Mesendoderm (in vitro differentiated cells): ENCODE measurements at places on chromosomes 3 and 15.

GRCh38 chr3:78101384-78101783 is 1061.5 kb downstream of the ROBO2 start:
- DNase-seq: no peak

GRCh38 chr3:17554078-17554477 is 188.4 kb downstream of the TBC1D5 start:
- no peak for DNase-seq

DNA sequence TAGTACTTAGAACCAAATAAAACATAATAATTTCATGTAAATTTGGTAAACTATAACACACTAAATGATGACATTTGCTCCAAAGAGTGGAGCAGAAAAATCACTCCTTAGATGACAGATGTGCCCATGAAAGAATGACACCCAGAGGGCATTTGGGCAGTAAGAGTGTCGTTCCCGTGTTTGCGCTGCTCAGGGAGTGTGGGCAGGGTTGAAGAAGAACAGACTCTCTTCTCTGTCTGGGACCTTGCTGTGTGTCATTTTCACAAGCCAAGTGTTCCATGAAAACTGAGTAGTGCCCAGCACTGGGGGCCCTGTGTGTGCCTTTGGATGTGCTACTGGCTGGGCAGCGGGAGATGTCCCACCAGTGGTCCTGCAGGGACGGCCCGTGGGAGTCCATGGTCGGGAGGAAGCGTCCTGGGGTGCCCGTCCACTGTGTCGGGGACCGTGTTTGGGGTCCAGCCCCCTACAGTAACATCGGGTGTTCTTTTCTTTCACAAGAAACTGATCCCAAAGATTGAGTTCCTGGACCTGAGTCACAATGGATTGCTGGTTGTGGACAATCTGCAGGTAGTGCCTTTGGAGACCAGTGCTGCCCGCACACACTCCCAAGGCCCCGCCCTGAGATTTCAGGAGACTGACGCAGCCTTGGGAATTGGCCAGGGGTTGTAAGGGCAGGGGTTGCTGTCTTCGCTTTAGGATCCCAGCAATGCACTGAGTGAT is 17.9 kb upstream of the STAB1 start:
- no peak for DNase-seq

DNA sequence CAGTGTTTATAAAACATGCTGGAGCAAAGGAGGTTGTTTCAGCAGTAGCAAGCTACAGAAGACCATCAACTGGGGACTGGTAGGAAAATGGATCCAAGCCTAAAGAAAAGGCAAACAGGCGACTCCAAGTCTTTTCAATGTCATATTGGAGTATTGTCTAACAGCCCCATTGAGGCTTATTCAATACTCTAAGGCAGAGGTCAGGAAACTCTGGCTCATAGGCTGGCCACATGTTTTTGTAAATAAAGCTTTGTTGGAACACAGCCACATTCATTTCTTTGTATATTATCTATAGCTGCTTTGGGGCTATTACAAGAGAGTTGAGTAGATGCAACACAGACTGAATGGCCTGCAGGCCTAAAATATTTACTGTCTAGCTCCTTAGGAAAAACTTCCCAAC is 77.5 kb downstream of the RPL22L1 start:
- DNase-seq: no peak

DNA sequence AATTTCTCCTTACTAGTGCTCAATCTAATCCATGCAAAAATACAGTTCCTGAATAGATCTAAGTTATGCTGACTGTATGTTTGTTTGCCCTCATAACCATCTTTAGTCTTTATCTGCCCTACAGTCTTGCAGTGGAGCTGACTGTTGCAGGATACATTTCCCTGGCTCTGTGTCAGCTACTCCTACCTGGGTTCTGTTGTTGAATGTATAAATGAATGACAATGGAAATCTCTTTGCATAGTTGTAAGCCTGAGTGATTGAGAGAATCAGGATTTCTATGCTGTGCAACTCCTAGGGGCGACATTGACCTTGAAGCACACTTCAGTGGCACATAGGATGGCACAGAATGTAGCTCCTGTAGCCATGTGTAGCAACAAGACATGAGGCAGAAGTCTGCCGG is 16.0 kb upstream of the ZBBX start:
- no peak for DNase-seq

- DNase-seq: no peak
Observed at GRCh38 chr3:66748175-66748876, 247.5 kb upstream of the LRIG1 start.

GRCh38 chr15:63678393-63678792 is 81.2 kb downstream of the FBXL22 start:
- no peak for DNase-seq

DNA sequence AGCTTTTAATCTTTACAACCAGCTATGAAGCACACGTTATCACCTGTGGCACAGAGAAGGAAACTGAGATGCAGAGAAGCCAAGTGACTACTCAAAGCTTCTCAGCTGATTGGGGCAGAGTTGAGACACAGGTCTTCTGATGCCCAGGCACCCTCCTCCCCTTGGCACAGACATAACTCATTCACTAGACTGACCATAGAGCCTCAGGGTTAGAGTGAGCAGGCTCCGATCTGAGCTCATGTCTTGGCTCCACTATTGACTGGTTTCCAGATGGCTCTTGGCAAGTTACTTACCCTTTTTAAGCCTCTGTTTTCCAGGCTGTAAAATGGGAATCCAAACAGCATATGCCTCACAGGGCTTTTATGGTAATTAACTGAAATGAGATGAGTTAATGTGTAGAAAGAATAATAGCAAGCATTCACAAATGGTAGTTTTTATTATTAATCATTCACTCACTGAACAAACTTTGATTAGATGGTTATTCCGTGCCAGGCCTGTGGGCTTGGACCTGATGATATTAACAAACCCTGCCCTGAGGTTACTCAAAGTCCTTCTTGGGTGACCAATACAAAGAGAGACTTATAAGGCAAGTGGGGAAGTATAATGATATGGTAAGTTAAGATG is 184.3 kb downstream of the ANXA2 start:
- DNase-seq: no peak

GRCh38 chr3:67094167-67094566 is 96.1 kb downstream of the KBTBD8 start:
- DNase-seq: no peak

- no peak for DNase-seq
Observed at GRCh38 chr3:114394551-114394950, 100.7 kb downstream of the TIGIT start.

GRCh38 chr3:53140847-53141845 is 10.9 kb upstream of the RFT1 start:
- DNase-seq: peak; percentile 32

- DNase-seq: no peak
Observed at GRCh38 chr15:38696109-38696727, 131.6 kb upstream of the RASGRP1 start.

DNA sequence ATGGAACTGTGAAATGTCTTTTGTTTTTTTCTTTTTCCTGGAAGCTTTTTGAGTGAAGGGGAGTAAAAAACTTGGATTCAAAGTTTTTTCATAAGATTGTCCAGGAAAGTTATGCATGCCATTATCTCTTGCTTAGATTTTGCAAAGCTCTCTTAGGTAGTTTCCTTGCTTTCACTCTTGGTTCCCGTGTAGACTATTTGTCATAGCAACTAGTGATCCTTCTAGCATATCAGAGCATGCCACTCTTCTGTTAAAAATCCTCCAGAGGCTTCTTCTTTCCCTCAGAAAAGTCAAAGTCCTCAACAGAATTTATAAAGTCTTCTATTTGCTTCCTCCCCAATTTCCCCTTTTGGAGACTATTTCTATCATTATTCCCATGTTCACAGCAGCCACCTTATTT is 21.1 kb downstream of the GTF2E1 start:
- no peak for DNase-seq

GRCh38 chr3:105504440-105504951 is 137.8 kb downstream of the ALCAM start:
- no peak for DNase-seq

DNA sequence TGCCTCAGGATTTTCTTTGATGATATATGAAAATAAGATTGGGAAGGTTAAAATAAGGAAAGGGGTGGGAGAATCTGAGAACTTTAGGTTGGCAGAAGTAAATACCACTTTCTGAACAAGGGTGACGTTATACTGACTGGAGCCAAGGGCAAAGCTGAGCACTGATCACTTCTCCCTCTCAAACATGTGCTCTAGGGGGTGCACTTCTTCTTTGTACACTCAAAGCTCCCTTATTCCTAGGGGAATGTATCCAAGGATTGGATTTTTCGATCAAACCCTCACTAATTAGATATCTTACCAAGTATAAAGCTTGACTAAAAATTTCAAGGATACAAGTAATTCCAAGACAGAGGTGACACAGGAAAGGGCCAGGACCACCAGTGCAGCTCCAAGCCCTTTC is 243.9 kb upstream of the UMPS start:
- peak; percentile 23 for DNase-seq

GRCh38 chr3:185986198-185986777 is 48.5 kb upstream of the TRA2B start:
- DNase-seq: no peak

GRCh38 chr15:85718981-85719380 is 75.7 kb downstream of the KLHL25 start:
- no peak for DNase-seq

- no peak for DNase-seq
Observed at GRCh38 chr15:67920524-67921240, 80.8 kb upstream of the RNU6-1 start.

DNA sequence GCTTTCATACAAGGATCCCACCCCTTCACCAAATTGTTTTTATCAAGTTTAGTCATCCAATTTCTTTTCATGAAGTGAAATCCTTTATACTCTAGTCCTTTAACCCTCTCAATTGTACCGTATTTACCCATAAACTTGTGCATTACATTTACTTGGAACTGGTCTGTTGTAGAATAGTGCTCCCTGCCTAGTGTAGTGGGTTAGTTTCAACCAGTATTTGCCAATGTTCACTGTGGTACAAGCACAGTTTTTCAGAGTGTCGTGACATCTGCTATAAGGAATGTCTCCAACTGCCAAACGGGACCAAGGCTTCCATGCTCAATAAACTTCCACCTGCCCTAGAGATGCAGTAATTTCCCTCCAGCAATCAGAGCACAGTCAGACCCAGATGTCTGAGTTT is 211.9 kb downstream of the KCNAB1 start:
- DNase-seq: no peak

GRCh38 chr3:135760581-135760980 is 204.9 kb upstream of the PPP2R3A start:
- no peak for DNase-seq

GRCh38 chr3:55854494-55854893 is 367.4 kb upstream of the WNT5A start:
- DNase-seq: peak; percentile 18

GRCh38 chr3:161409069-161409468 is 37.8 kb upstream of the SPTSSB start:
- DNase-seq: peak; percentile 76

GRCh38 chr3:13420045-13420830 is at the start of gene NUP210:
Gene NUP210, minus strand, starts transcription at chr3:13420322. Its CDS starts 96 bp downstream, at chr3:13420226.
- DNase-seq: peak; percentile 46

- no peak for DNase-seq
Observed at GRCh38 chr15:98720031-98720430, 71.7 kb downstream of the IGF1R start.

GRCh38 chr3:63026722-63027121 is 151.5 kb upstream of the CADPS start:
- DNase-seq: no peak

DNA sequence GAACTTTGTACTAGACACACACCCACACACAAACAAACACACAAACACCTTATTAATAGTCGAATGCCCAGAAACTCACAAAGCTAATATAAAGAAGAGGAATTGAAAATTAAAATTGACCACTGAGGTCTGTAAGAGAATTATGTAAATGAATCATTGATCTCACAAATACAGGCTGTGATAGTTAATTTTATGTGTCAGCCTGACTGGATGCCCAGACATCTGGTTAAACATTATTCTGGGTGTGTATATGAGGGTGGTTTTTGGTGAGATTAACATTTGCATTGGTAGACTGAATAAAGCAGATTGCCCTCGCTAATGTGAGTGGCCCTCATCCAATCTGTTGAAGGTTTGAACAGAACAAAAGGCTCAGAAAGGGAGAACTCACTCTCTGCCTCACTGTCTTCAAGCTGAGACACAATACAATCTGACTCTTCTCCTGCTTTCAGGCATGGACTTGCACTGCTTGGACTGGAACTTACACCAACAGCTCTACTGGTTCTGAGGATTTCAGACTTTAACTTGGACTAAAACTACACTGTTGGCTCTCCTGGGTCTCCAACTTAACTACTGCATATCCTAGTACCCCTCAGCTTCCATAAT is 199.4 kb upstream of the TTC14 start:
- DNase-seq: no peak

DNA sequence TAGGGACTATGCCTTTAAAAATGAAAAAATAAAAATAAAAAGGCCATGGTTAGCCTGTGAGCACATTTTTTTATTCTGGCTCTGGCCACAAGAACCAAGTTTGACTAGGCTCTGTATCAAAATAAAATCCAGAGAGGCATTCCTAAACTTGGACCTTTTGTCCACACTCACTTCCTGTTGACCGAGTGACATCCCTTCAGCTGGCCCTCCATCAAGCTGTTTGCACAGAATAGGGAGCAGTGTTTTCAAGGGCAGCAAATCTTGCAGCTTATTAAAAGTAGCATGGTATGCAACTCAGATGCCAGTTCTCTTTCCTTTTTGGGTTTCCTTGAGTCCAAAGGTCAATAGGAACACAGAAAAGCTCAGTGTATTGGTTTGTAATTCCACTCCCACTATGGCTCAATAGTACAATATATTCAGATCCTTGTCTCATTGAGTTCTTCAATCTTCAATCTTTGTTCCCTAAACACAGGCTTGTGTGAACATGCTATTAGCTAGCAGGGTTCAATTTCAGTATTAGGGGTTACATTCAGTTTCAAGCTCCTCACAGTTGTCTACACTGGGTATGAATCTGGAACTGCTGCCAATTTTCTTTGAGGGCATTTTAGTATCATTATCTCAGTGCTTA is 244.5 kb downstream of the RBMS3 start:
- DNase-seq: no peak

GRCh38 chr15:74893627-74894026 is 3.8 kb downstream of the MPI start:
- no peak for DNase-seq

GRCh38 chr3:12553921-12554391 is 2.9 kb upstream of the MKRN2 start:
- DNase-seq: no peak

GRCh38 chr3:119562307-119562961 is 3.0 kb upstream of the CD80 start:
- DNase-seq: no peak

- DNase-seq: peak; percentile 70
Observed at GRCh38 chr3:104190681-104191080, 1176.0 kb upstream of the ALCAM start.

- DNase-seq: peak; percentile 56
Observed at GRCh38 chr3:134885877-134886621, 91.0 kb downstream of the EPHB1 start.

GRCh38 chr15:79265167-79265566 is 17.4 kb upstream of the ANKRD34C start:
- peak; percentile 11 for DNase-seq

DNA sequence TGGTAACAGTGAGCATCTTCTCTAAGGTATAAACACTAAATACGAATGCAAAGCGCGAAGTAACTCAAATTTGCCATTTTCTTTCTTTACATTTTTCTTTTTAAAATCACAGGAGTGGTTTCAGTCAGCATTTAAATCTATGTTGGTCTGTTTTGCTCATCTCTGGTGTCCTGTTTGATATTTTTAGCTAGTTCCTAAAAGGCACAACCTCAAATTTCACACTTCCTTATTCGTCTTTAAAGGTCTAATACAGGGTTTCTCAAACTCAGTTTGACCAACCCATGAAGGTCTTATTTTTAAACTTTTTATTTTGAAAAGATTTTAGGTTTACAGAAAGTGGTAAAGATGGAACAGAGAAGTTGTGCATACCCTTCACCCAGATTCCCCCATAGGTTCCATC is 201.1 kb downstream of the MAGI1 start:
- DNase-seq: no peak
